Activated T-helper 2 cell treated with anti-CD3 and anti-CD28 coated beads, Interferon-gamma antibody, Interleukin-2, Interleukin-4, amounts not matched to agents 10 μg/mL and 5 μg/mL and 100 μg/mL, durations not matched to agents 14 hours and 24 hours and 36 hours (primary cell): ENCODE measurements at places on chromosomes 1 and 21. TPM values are rescaled to one million over a fixed set of nuclear protein-coding genes. Genes with fewer than 3 reads are reported as not detected.

The OR2L2 gene
- 0.05 and 0.11 TPM in 2 replicates for total RNA-seq

The ATP5IF1 gene
- total RNA-seq = 134 and 137 TPM in 2 replicates

The OR6N2 gene
- not detected in 2 replicates for total RNA-seq

The DIO1 gene
- not detected in 2 replicates for total RNA-seq

The OR10K2 gene
- not detected in 2 replicates for total RNA-seq

The AMY2A gene
- not detected in 2 replicates for total RNA-seq

- no peak for DNase-seq
These were observed 6.2 kb upstream of the OXCT2 start for GRCh38 chr1:39777306-39777705.

- no peak for DNase-seq
These were observed 6.5 kb downstream of the IRF2BP2 start for GRCh38 chr1:234603221-234604204.

- no peak for DNase-seq
These were observed 37.2 kb upstream of the DDAH1 start for GRCh38 chr1:85502171-85502570.

GRCh38 chr21:34704119-34704518 is 35.3 kb downstream of the CLIC6 start:
- no peak for DNase-seq

DNA sequence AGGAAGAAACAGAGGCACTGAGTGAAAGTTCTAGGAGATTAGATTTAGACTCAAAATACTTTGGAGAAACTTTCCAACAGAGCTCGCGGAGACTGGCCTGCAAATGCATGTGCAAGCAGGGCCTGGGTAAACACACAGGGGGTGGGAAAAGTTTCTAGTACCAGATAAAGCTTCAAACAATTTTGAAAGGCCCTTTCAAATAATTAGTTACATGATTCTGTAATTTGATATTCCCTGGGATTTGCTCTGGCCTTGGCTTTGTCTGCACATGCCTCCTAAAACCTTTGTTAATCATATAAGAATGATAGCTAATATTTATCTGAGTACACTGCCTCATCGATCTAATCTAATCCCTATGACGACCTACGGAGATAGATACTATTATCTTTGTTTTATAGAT is 31.3 kb downstream of the VTCN1 start:
- DNase-seq = no peak

GRCh38 chr1:42231253-42231652 is 66.7 kb upstream of the GUCA2A start:
- DNase-seq = no peak

GRCh38 chr1:153804112-153804511 is 28.9 kb downstream of the SLC27A3 start:
- DNase-seq = no peak

DNA sequence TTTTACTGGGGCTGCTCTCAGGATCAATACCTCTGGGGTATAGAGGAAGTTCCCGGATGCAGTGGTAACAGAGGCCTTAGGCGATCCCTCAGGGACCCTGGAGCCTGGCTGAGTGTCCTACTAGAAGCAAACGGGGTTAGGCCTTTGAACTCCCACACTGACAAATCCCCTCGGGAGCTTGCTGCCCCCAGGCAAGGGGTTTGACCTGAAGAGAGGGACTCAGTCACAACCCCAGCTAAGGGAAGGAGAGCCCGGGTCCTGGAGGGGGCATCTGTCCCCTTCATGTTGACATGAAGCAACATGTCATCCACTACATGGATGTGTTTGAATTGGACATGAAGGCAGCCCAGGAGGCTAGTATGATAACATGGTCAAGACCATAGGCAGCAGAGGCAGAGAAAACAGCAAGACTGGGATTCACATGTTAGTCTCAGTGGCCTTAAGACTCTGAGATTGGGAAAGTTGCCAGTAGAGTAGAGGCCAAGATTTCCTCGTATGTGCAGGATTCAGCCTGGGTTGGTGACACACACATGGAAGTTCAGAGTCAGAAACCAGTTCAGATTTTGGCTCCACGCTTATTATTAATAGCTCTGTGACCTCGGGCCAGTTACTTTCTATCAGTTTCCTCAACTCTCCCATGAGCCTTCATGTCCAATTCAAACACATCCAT is 101.5 kb downstream of the KCNN3 start:
- DNase-seq = no peak

DNA sequence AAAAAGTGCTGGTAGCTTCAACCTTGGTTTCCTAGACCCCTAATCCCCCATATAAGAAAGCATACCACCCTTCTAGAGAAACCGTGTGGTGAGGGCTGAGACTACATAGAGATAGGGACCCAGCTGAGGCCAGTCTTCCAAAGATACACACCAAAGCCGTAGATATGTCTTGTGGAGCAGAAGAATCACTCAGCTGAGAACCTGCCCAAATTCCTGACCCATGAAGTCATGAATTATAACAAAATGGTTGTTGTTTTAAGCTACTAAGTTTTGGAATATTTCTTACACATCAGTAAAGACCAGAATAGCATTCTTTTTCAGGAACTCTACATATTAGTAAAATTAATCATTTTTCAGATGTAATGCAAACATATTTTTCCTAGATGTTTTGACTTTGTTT is 3.3 kb upstream of the SNRPE start:
- DNase-seq = no peak

DNA sequence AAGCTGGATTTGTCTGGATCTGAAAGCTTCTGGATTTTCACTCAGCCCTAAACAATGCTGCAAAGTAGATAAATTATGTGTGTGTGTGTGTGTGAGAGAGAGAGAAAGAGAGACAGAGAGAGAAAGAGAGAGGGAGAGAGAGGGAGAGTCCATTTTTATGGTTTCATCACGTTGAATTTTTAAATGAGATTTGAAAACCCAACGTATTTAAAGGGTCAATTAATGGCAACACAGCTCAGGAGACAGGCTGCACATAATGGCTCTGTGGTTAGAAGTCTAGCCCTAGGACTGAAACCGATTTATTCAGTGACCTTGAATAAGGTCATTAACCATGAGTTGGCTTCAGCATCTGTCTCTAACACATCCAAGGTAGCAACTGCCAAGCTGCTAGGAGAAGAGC is 35.3 kb upstream of the FMN2 start:
- no peak for DNase-seq

DNA sequence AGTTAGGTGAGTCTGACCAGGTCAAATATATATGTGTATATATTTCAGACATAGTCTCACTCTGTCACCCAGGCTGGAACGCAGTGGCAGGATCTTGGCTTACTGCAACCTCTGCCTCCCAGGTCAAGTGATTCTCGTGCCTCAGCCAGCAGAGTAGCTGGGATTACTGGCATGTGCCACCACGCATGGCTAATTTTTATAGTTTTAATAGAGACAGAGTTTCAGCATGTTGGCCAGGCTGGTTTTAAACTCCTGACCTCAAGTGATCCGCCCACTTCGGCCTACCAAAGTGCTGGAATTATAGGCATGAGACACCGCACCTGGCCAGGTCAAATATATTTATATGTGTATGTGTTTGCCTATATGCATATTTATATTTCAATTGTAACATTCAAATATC is 581.5 kb upstream of the B3GALT2 start:
- DNase-seq = no peak

DNA sequence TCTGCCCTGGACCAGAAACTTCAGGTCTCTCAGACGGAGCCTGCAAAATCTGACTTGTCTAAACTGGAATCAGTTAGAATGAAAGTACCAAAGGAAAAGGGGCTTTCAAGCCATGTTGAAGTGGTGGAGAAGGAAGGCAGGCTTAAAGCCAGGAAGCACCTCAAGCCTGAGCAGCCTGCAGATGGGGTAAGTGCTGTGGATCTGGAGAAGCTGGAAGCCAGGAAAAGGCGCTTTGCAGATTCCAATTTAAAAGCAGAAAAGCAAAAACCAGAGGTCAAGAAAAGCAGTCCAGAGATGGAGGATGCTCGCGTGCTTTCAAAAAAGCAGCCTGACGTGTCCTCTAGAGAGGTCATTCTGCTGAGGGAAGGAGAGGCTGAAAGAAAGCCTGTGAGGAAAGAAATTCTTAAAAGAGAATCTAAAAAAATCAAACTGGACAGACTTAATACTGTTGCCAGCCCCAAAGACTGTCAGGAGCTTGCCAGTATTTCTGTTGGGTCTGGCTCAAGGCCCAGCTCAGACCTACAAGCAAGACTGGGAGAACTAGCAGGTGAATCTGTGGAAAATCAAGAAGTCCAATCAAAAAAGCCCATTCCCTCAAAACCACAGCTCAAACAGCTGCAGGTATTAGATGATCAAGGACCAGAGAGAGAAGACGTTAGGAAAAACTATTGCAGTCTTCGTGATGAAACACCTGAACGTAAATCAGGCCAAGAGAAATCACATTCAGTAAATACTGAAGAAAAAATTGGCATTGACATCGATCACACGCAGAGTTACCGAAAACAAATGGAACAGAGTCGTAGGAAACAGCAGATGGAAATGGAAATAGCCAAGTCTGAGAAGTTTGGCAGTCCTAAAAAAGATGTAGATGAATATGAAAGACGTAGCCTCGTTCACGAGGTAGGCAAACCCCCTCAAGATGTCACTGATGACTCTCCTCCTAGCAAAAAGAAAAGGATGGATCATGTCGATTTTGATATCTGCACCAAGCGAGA is 46.6 kb downstream of the ZBTB17 start:
- DNase-seq = no peak

- DNase-seq = no peak
These were observed 27.5 kb upstream of the SLC44A3 start for GRCh38 chr1:94792473-94793295.

GRCh38 chr1:36298640-36299039 is 7.5 kb upstream of the SH3D21 start:
- DNase-seq = no peak

GRCh38 chr1:41274752-41275545 is 32.8 kb upstream of the SCMH1 start:
- no peak for DNase-seq

- DNase-seq = no peak
These were observed 160.2 kb downstream of the HIVEP3 start for GRCh38 chr1:41758500-41758899.

- DNase-seq = no peak
These were observed 28.4 kb upstream of the PLEKHO1 start for GRCh38 chr1:150121236-150121862.

DNA sequence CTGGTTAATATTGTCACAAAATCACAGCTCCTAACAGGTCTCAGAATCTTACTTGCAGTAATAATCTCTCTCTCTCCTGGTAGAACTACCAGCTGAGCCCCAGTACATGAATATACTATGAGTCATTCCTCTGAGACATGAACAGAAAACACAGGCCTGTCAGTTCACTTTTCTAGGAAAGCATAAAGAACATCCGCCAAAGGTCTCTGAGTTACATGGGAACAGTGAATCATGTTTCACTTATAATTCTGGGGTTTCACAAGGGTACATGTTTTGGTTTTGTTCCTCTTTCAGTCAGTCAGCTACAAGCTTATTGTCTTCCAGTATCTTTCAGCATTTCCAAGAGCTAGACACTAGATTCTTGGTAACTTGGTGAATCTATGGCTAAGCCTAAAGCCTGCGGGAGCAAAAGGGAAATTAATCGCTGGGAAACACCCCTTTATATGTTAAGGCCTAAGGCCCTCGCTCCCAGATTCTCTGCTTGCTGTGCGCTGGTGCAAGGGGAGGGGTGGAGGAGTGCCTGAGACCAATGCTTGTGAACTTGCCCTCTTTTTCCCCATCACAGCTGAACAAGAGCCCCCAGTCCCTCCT is 31.7 kb downstream of the IFNGR2 start:
- peak; percentile 16 for DNase-seq

GRCh38 chr1:61224609-61225008 is 142.2 kb downstream of the NFIA start:
- DNase-seq = no peak

DNA sequence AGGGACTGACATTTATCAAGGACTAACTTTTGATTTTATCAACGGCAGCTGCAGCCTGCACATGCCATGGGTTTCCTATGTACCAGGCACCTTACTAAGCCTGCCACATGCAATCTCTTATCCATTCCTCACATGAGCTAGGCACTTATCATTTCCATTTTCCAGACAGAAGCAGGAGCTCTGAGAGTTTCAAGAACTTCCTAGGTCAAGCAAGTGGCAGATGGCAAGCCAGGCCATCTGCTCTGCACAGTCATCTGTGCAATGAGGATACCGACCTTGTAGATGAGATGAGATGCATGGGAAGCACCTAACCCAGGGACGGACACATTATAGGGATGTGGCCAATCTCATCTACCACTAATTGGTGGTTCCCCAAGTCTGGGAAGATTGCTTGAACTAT is 339.4 kb upstream of the USP24 start:
- DNase-seq = no peak

DNA sequence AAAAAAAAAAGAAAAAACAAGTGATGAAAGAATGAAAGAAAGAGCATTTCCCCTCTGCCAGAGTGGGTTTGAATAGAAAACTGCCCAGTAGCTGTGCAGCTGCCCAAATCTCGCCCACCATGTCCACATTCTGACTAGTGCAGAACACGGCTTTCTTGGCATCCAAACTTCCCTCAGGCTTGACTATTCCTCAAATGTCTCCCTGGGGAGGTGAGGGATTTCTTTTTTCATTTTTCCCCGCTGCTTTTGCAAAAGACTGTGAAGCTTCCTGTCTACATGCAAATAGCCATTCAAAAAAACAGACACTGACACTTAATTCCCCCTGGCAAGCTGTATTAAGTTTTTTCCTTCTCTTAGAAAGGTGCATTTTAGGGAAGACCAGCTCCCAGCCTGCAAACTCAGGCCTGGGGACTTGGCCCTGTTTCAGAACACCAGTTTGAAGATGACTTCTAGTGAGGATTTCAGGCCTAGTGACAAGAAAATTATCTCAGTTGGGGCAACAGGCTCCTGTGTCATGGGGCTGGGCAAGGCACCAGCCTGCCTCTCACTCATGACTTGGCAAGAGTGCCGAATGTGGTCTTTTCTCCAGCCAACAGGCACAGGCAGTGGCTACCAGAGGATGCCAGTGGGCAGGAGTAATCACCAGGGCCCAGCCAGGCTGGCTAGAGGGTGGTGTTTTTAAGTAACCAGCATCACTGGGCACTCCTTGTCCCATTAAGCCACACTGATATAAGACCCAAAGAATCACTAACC is 178.1 kb upstream of the NFIA start:
- no peak for DNase-seq

GRCh38 chr1:93744299-93744988 is 62.8 kb upstream of the BCAR3 start:
- no peak for DNase-seq

- DNase-seq = no peak
These were observed 7.9 kb downstream of the SORT1 start for GRCh38 chr1:109389638-109390341.

GRCh38 chr1:217585577-217585976 is 45.3 kb downstream of the GPATCH2 start:
- no peak for DNase-seq

GRCh38 chr1:150151291-150152181 is 1.8 kb downstream of the PLEKHO1 start:
- peak; percentile 47 for DNase-seq
